Muscle of back (tissue), 13 donors: ENCODE measurements at places on chromosomes 1 and 21.

- no peak for DNase-seq
Measured at GRCh38 chr1:223650465-223650864, 15.0 kb downstream of the CAPN8 start.

GRCh38 chr1:36517011-36517771 is 34.5 kb upstream of the CSF3R start:
- no peak for DNase-seq

GRCh38 chr21:43201491-43201890 is 32.7 kb downstream of the CRYAA start:
- DNase-seq, result no peak

DNA sequence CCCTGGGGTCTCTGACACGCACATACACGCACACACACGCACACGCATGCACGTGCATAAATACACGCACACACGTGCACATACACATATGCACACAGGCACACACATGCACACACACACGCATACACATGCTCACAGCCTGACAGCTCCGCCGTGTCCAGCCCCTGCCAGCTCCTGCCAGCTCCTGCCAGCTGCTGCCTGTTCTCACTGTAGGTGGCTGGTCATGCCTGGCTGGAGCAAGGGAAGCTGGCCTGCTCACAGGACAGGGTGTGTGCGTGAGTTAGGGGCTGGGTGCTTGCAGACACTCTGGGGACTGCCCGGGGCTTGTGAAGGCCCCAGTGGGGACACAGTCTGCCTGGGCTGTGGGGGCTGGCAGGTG is 4.9 kb downstream of the PLCH2 start:
- DNase-seq, result no peak

DNA sequence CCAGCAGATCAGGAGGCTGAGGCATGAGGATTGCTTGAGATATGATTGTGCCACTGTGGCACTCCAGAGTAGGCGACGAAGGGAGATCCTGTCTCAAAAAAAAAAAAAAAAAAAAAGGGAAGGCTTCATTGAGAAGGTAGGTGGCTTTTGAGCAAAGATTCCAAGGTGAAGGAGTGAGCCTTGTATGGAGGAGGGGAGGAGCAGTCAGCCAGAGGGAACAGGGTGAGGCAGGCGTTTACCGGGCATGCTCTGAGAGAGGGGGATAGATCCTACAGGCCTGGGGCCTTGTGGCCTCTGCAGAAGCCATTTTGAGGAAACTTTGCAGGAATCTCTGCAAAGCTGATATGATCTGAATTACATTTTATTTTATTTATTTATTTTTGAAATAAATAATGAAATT is 5.1 kb upstream of the HDAC1 start:
- no peak for DNase-seq

GRCh38 chr21:23740463-23740862 is 1866.8 kb downstream of the MRPL39 start:
- DNase-seq, result no peak

- DNase-seq, result peak; percentile 71
Measured at GRCh38 chr1:66371233-66372005, 162.5 kb upstream of the SGIP1 start.

DNA sequence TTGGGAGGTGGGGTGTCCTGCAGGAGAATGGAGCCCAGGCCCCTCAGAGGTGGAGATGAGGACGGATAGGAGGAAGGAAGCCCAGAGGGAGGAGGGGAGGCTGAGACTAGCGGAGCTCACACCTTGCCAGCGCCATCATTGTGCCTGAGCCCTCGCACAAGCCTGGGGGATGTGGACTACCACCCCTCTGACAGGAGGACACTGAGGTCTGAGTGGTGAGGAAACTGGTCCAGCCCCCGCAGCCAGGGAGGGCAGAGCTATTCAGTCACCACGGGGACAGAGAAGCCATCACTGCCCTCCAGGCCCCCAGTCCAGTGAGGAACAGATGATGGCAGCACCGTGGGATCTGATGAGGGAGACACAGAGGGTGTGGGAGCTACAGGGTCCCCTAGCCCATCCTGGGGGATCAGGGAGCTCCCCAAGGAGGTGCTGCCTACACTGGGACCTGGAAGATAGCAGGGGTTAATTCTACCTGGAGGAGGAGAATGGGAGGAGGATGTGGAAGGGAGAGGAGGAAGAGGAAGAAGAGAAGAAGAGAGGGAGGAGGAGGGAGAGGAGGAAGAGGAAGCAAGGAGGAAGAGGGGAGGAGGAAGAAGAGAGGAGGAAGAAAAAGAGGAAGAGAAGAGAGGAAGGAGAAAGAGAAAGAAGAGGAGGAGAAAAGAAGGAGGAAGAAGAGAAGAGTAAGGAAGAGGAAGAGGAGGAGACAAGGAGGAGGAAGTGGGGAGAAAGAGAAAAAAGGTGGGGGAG is 31.0 kb downstream of the MATN1 start:
- DNase-seq, result no peak

DNA sequence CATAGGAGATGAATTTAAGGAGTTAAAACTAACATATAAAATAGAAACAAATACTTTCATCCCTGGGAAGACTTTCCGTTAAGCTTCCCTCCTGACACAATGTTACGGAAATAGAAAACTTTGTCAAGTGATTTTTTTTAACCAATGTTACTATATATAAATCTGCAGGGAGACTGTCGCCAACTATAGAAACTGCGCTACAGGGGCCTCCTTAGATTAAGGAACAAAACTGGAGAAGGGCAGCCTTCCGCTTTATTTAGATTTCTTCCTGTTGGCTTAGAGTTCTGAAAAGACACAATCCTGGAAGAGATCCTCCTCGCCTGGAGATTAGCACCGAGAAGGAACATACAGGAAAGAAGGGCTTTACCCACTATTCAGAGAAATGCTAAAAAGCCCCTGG is 1.5 kb downstream of the MGST3 start:
- DNase-seq, result peak; percentile 65

DNA sequence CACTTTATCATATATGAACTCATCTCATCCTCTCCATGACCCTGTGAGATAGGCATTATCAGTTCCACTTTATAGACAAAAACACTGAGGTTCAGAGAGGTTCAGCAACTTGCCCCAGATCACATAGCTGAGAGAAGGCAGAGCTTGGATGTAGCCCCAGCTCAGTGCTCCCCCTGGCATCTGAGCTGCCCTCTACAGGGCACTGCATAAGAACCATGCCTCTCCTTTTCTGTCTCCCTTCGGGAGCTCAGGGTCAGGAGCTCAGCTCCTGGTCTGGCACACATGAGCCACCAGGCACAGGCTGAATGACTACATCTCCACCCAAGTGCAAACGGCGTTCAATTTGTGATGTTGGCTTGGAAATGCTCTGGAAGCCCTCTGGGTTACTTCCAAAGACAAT is 16.9 kb downstream of the RAB7B start:
- no peak for DNase-seq

GRCh38 chr1:2001773-2002411 is 1.7 kb downstream of the CFAP74 start:
- no peak for DNase-seq

DNA sequence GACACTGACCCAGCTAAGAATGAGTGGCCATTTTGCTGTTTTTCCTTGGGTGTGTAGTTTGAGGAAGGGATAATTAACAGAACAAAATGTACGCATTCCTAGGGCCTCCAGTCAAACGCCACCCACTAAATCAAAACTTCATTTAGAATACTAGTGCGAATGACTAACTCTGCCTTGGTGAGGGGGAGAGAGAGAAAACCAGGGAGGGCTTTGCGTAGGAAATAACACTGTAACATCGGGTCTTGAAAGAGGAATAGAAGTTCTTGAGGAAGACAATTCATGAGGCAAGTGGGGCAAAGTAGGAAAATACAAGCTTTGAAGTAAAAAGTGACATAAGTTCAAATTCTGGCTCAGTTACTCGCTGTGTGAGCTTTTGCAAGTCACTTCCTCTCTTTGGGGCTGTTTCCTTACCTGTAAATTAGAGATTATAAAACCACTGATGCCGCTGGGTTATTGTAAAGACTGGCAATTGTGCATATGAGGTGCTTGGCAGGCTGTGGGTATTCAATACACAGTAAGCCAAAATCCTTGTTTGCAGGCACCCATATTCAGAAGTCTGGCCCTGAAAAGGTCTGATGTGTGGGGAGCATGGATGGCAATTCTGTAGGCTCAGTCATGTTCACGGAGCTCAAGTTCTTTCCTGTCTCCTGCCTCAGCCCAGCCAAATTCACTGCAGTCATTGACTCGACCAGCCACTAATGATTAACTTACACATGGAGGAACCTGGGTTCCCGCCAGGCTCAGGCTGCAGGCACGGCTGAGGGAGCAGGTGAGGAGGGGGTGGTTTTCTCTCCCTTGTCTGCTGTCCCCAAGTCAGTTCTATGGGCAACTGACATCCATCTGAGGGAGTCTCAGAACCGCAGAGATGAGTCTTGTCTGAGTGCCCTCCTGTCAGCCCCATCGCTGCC is 140.3 kb upstream of the CSF3R start:
- DNase-seq, result no peak

- DNase-seq, result no peak
Measured at GRCh38 chr1:67652800-67653199, 32.2 kb upstream of the GADD45A start.

DNA sequence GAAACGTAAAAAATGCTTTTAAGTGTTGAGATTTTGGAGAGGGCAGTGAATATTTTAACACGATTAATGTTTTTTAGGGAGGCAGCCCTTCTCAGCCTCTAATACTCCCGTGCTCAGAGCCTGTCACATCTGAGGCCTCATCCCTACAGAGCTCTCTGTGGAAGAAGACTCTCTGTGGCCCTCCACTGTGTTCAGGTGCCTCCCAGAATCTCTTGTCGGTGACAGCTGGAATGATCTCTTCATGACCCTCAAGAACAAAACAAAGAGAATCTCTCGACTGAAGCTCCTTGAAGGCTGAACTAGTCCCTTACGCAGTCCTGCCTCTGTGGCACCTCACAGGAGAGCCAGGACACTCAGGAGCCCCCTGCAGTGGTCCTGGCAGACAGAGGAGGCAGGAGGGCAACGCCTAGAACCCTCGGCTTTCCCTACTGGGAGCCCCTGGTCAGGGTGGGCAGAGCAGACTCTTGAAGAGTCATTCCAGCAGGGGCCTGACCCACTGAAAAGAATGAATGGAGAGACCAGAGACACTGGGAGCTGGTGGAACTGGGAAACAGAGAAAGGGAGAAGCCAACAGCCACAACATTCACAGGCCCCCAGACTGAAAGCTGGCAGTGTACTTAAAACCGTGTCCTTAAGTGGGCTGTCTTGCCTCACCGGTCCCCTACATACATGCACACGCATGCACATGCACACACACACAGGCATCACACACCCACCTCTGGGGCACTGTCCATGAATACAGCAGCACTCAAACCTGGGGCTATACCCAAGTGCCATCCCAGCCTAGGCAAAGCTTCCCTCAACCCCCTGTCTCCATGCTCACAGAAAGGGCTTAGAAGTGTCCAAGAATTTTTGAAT is 67.5 kb upstream of the ANGPTL1 start:
- no peak for DNase-seq

GRCh38 chr21:37367336-37367702 is 746 bp downstream of the DYRK1A start:
- DNase-seq, result no peak

- no peak for DNase-seq
Measured at GRCh38 chr1:213925531-213926182, 62.1 kb upstream of the PROX1 start.

GRCh38 chr1:85473390-85473789 is 8.4 kb upstream of the DDAH1 start:
- no peak for DNase-seq
